MG63 (cell line): ENCODE measurements at places on chromosomes 7 and 10. TPM values are rescaled to one million over a fixed set of nuclear protein-coding genes. Genes with fewer than 3 reads are reported as not detected.

The HOXA5 gene
- 1.7 and 2.7 TPM in 2 replicates for total RNA-seq

The VSTM4 gene
- total RNA-seq: 1.7 and 2.8 TPM in 2 replicates

The MYO3A gene
- not detected in 2 replicates for total RNA-seq

The HEPACAM2 gene
- not detected in 2 replicates for total RNA-seq

The RASA4B gene
- 0.12 and 1.7 TPM in 2 replicates for total RNA-seq

- no peak for DNase-seq
These were observed 55.7 kb downstream of the ANKMY2 start for GRCh38 chr7:16589881-16590280.

- no peak for DNase-seq
These were observed 680.2 kb downstream of the CCSER2 start for GRCh38 chr10:85008488-85009184.

DNA sequence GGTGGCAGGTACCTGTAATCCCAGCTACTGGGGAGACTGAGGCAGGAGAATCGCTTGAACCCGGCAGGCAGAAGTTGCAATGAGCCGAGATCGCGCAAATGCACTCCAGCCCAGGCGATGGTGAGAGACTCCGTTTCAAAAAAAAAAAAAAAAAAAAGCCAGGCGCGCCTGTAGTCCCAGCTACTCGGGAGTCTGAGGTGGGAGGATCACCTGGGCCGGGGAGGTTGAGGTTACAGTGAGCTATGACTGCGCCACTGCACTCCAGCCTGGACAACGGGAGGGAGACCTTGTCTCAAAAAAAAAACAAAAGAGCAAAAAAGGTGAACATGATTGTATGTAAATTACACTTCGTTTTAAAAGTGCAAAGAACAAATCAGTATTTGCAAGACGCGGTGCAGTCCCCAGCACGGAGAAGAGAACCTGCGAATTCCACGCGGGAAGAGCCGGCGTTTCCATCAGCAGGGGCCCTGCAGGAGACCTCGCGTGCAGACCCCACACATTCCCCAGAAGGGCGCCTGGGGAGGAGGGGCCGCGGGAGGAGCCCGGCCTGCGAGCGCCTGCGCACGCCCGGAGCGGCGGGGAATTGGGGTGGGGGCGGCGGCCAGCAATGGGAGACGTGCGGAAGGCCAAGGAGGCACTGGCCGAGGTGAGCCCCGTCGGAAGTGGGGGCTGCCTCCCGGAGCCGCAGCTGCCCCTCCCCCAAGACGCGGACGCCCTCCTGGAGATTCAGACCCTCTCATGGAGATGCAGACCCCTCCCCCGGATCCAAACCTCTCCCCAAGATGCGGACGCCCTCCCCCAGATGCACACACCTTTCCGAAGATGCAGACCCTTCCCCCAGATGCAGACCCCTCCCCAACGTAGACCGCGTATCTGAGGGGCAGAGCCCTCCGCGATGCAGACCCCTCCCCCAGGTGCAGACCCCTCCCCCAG is 16.7 kb upstream of the SUN1 start:
- DNase-seq: no peak

DNA sequence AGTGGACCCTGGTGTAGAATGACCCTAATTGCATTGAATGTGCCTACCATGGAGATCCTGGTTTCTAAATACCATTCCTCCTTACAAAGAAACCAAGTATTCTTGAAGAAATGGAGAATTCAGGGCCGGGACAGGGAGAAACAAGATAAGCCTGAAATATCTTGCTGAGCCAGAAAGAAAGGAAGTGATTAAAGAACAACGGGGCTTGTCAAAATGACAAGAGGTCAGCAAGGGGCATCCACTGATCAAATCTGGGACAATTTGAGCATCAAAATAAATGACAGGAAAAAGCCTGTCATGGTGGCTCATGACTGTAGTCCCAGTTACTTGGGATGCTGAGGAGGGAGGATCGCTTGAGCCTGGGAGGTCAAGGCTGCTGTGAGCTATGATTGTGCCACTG is 8.1 kb downstream of the ABHD11 start:
- DNase-seq: no peak

DNA sequence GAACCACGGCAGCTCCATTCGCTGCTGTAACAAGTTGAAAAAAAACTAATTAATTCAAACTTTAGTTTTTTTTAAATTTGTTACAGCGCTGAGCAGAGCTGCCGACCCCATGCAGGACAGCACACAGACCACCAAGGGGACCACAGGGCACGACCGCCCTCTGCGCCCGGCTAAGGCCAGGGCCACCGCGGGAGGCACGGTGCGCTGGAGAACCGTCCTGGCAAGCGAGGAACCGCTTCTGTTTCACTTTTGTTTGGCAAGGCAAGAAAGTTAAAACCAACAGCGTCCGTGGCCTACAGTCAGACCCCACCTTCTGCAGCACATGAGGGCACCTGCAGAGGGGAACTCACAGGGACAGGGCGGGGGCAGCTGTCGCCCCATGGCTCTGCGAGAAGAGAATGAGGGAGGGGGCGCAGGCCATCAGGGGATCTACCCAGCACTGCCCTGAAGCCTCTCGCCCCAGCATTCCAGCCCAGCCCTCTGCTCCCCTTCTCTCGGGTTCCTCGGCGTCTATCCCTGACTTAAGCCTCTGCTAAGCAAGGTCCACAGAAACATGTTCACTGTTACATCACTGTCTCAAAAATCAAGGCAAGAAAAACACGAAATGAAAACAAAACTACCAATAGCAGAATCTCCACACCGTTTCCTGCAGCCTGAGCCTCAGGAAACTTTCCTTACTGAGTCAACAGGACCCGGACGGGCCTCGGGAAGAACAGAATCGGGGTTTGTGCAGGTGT is 204.4 kb downstream of the DIP2C start:
- peak; percentile 39 for DNase-seq

GRCh38 chr10:5446390-5446926 is 34.1 kb downstream of the NET1 start:
- DNase-seq: peak; percentile 84

GRCh38 chr10:92790440-92790839 is 57.9 kb upstream of the EXOC6 start:
- no peak for DNase-seq

- DNase-seq: no peak
These were observed 82.4 kb upstream of the NME8 start for GRCh38 chr7:37765872-37766525.

- DNase-seq: no peak
These were observed 204.1 kb upstream of the NFE2L3 start for GRCh38 chr7:25947669-25948516.
